Occipital lobe (tissue), 3 donors: ENCODE measurements at places on chromosomes 1 and 21.
A peak's percentile ranks its signal among the peaks of the same experiment; 100 is the strongest.

DNA sequence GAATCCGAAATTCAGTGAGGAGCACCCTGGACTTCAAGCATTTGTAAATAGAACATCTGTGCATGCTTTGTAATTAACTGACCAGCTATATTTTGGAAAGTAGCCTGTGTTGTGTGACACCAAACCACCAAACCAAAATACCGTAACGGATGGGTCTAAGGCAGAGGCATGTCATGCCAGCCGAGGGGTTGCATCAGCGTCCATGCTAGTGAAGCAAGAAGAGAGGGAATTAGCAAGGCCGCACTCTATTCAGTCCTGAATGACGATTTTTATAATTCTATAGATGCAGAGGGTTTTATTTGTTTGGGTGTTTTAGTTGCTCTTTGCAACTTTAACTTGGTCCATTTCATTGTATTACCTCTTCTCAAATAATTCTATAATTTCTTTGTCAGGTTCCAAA lies 116.8 kb upstream of the SMYD2 start:
- no peak for DNase-seq

GRCh38 chr21:36254106-36254941 lies 65.7 kb upstream of the MORC3 start:
- DNase-seq = no peak

DNA sequence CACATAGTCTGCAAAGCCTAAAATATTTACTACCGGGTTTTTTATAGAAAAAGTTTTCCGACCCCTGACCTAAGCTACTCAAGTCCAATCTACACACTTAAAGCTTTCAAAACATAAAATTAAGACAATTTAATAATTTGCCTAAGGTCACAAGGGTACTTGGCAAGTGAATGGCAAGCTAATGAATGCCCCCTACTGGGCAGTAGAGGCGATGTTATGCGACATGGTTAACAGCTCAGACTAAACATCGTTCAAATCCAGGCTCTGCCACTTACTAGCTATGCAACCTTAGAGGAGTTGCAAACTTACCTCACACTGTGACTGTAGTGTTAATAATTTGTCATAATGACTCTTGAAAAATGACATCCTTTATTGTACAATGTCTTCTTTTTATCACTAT lies 317.2 kb upstream of the NFIA start:
- DNase-seq = no peak

DNA sequence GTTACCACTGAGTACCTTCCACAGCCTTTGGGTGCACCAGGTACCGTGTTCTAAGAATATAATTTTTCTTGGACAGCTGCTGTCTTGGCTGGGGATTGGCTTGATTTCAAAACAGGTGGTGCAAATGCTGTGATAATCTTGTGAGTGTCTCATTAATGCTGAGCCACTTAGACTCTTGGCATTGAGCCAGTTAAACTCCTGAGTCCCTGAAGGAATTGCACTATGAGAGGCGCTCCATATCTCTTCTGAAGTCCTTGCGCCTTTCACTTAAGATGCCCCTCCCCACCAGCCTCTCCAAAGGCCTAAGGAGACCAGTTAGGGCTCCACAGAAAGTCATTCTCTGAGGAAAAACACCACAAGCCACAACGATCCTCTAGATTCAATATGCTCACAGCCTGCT lies 51.0 kb downstream of the BACH1 start:
- DNase-seq = no peak

- no peak for DNase-seq
Measured at GRCh38 chr1:22665752-22666151, 12.7 kb downstream of the C1QB start.

DNA sequence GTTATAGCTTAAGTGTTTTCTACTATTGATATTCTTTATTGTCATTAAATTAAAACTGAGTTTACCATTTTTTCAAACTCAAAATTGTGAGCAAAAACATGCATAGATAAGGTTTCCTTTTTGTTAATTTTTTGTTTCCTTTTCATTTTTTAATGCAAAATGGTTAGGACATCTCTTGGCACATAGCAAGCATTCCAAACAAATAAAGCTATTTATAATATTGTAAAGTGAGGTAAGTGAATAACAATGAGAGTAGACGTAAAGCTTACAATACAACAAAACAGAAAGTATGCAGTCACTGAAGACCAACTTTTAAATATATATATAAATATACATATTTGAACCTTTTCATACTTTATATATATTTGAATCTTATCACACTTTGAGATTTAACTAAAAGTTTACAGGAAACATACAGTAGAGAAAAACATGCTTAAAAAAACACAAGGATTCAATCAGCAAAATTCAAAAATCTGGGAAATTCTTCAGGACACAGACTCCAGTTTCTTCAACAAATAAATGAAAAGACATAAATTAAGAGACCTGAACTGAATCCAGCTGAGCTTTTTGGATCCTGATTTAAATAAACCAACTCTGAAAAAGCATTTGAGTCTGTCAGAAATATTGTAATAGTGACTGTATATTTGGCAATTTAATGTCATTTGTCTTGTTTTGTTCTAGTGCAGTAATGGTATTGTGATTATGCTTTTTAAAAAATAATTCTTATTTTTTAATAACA lies 67.5 kb upstream of the SAMSN1 start:
- no peak for DNase-seq

DNA sequence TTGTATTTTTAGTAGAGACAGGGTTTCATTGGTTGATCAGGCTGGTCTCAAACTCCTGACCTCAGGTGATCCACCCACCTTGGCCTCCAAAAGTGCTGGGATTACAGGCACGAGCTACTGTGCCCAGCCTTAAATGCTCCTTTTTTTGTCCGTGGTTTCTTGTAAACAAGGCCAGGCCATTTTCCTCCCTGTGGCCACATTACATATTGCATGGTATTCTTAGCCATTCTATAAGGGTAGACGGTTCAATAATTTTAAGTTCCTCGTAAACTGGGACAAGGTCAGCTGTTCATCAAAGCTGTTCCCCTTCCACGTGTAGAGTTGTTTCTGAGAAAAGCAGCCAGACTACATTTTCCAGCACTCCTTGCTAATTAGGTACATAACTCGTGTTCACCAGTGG lies 10.3 kb upstream of the LUZP1 start:
- no peak for DNase-seq

DNA sequence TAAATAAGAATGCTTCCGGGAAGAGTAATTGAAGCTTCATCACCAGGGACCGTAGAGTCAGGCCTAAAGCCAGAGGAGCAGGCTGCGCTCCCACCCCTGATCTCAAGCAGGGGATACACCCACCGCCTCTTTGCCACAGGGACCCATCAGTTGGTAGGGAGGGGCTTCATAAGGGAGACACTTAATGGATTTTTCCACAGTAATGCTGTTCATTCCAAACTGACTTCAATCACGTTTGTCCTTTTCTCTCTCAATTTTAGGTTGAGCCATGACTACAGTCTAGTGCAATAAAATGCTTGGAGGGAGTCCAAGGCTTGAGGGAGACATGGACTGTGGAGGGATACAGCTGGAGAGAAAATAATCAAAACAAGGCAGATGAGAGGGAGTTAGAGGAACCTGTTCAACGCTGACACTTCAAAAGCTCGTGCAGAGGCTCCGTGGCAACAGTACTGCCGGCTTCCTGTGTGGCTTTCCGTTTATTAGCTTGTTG lies 111.5 kb downstream of the SEC16B start:
- no peak for DNase-seq

DNA sequence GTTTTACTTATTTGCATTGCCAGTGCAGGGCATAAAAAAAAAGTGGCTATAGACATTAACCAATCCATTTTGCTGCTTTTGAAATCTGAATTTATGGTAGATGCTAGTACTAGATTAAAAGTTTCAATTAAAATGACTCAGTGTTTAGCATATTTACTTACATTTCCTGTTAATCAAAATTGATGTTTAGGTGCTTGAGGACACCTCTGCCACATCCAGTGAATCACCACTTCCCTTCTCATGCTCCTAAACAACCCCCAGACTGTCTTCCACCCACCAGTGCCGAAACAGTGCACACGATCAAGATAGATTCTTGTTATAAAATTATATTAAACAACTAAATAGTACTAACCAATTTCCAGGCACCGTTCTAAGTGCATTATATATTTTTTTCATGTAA lies 32.7 kb downstream of the HSD17B7 start:
- DNase-seq = no peak

GRCh38 chr1:192983349-192983980 lies 75.7 kb downstream of the UCHL5 start:
- no peak for DNase-seq

GRCh38 chr21:14548779-14549178 lies 2.7 kb upstream of the SAMSN1 start:
- no peak for DNase-seq

GRCh38 chr1:178258536-178258935 lies 164.6 kb downstream of the RASAL2 start:
- no peak for DNase-seq

- DNase-seq = no peak
Measured at GRCh38 chr1:167789501-167789900, 67.7 kb downstream of the MPZL1 start.

DNA sequence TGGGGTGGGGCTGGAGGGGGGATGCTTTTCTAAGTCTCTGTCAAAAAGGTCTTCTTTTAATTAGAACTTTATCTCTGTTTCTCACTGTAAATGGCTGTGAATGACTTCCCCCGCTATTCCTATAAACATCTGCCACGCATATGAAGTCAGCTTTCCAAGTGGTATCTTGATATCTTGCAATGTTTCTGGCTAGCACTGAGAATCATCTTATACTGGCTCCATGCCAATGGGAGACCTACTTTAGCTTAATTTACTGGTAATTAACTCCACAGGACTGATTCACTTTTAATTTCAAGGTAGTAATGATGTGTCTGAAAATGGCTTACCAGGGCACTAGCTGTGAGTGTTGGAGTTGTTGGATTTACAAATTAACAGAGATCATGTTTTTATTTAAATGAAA lies 4.3 kb downstream of the GPR88 start:
- no peak for DNase-seq

- DNase-seq = no peak
Measured at GRCh38 chr1:1286313-1287261, 6.4 kb downstream of the SCNN1D start.

GRCh38 chr1:156153362-156153761 lies at the start of gene SEMA4A:
Gene SEMA4A (plus strand): TSS chr1:156153585. CDS start chr1:156154579, 994 bp downstream.
- no peak for DNase-seq

DNA sequence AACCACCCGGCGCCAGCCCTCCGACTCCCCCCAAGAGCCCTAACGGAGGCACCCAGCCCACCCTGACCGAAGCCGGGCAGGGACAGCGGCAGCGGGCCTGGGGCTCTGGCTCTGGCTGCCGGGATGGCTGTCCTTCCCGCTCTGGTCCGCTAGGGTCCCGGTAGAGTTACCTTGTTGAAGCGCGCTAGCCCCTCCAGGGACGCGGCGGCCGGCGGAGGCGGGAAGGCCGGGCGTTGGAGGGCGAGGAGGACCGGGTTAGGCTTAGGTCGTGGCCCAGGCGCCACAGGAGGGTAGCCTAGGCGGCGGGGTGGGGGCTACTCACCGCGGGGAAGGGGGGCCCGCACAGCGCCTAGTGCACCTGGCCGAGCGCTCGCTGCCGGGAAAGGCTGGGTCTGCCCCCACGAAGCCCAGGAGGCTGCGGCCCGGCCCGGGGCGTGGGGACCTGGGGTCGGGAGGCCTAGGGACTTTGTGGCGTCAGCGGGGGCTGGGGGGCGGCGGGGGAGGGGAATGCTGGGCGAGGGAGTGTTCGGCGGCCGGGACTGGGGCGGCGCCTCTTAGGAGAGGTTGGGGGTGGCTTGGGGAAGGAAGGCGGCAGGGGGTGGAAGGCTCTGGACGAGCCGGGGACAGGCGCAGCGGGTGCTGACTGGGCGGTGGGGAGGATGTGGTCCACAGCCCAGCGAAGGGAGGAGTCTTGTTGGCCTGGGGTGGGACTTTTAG lies at the start of gene TRIM17:
Gene TRIM17 (minus strand): TSS at position 645 of the 717 bp plus-strand sequence. CDS start 1,789 bp downstream, outside the sequence.
- DNase-seq = peak; percentile 48

GRCh38 chr1:167517535-167518330 lies 596 bp downstream of the CD247 start:
- DNase-seq = no peak

DNA sequence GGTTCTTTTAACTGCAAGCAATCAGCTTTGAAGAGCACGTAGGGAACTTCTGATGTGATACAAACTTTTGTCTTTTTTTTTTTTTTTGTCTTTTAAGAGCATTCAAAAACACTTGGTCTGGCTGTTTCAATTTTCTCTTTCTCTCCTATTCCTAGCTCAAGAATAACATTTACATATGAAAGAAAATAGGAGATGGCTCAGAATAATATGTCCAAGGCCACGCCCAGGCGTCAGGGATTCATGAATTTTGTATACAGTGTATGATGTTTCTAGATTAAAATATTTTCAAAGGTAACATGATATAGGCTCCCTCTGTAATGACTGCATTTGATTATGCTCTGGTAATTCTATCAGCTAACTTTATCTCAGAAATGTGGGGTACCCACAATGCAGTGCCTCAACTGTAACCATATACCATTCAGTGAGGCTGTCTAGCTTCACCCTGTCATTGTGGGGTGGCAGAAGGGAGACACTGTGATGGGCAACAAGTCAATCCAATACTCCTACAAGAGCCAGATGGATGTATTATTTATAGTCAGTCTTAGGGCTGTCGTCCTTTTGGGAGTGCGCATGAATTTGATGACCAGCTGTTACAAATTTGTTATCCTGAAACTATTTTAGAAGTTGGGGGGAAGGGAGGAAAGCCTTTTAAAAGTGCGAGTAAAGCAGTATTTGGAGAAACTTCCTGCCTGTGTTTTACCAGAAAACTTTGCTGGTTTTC lies 1.5 kb upstream of the AKNAD1 start:
- DNase-seq = no peak

- no peak for DNase-seq
Measured at GRCh38 chr21:32351428-32351827, 41.4 kb downstream of the URB1 start.

DNA sequence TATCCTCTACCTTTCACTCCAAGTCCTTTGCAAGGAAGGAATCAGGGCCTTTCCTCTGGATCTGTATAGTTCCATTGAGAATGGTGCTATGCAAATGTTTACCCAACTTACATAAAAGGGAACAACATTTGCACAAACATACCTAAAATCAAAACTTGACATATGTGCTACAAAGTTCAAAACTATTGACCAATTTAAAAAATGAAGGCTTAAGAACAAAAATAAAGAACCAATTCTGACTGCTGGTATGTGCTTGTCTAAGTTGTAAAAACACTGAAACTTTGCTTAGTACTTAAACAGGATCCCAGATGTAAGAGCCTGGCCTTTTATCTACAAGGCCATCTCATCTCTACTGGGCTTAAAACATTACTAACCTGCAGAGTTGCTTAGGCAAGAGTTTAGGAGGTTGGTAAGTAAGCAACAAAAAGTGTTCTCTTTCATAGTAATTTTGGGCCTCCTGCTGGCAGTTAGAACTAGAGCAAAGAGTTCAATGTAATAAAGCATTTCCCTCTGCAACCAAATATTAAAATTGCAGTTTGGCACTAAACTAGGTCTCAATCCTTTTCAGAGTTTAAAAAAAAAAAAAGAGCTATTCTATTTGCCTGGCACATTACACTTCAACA lies 2.0 kb downstream of the SCMH1 start:
- no peak for DNase-seq
